MV-4-11 (cell line): ENCODE measurements at places on chromosomes 3 and 15.

DNA sequence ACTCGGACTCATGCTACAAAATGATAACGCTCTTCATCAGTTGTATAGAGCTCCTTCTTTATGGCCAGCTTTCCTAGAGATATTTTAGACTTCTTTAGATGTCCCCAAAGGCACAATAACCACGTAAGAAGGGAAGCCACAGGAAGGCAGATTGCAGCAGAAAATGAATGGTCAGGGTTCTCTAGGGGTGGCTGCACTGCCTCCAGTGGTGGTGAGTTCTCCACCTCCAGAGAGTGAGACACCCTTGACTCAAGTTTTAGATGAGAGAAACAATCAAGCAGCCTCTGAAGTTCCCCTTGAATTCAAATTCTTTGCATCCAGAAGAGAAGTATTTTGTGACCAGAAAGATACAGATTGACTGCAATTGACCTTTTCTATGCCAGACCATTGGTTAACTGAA is 191.5 kb downstream of the TP63 start:
- DNase-seq = no peak

DNA sequence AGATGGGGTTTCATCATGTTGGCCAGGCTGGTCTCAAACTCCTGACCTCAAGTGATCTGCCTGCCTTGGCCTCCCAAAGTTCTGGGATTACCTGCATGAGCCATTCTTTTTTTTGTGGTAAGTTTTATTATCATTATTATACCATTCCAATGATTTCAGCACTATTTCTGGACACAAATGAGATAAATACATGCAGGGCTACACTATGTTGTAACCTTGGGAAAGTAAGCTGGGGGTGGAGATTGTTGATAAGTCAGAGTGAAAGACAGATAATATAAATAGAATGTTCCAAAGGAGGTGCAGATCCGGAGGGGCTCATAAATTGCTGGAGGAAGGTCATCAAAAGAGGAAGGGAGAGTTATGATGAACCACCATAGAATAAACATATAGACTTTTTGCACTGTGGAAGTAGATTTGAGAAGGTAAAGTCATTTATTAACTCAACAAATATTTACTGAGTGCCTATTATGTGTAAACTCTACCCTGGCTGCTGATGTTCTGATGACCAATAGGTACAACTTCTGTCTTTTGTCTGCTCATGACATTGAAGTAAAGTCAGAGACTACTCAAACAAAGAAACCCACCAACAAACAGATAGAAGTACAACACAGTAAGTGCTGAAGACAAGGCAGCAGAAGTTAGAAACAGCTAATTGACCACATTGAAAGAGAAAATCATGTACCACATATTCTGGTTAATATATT is 478.9 kb upstream of the GOLIM4 start:
- no peak for DNase-seq

DNA sequence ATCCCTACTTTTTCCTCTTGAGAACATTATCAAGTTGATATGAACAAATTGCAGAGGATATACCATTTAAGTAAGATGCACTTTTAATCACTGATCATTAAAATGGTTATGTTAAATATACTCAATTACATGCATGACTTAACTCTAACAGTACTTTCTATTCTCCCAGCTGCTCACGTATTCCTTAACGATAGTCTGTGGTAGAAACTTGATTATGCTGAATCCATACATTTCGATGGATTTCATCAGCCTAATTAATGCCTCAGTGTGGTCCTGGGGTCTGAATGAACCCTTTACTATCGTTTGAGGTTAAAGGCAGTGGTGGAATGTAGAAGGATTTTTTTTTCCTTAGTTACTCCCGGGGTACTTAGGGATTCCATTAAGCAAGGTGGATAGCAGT is 18.6 kb downstream of the SOX2 start:
- DNase-seq = no peak

DNA sequence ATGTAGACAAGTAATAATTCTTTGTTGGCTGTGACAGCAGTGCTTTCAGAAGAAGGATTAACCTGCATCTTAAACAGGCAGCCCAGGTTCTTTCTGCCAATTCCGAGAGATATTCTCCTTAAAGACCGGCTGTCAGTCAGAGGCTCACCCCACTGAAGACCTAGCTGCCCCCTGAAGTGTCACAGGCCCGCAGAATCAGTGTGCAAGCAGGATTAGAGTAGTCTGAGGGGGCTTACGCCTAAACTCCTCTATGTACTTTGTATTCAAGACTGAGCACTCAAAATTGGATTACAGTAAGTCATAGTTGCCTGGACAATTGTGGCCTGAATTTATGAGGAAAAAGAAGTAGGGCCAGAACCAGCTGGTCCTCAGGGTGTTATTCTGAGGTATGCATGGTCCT is 342.9 kb downstream of the CLSTN2 start:
- DNase-seq = no peak

DNA sequence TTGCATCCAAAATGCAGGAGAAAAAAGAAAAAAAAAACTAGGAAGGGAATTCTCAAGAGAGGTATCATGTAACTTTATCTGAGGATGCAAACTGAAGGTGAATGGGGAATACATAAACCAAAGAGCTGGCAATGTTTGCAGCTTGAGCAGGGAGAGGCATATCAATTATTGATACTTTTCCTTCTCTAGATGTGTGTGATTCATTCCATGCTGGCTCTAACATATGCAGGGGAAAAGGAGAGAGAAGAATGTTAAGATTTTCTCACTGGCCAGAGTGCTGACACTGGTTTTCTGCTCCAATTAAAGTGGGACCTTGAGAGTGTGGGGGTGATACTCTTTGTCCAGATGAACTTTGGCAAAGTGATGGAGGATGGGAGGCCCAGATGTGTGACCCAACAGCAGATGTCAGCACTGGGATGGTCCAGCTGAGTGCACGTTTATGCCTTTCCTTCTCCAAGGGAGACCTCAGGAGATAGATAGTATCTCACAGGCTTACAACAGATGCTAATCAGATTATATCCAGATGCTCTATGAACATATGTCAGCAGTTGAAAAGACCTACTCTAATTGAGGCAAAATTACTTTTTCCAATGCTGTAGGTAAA is 50.0 kb upstream of the PSMD6 start:
- DNase-seq = no peak

DNA sequence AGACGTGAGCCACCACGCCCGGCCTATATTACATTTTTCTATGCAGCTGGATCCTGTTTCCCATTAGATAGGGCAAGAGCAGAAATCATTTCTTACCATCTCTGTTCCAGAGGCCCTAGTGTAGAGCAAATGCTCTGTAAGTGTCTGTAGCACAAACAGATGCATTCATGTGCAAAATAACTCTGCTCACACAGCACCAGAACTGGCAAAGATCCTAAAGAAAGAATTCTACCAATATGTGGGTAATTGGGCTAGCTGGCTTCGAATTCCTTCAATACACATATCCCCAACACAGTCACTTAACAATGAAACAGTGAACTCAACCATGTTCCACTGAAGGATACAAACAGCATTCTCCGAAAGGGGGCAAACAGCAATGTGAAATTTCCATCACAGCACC is 32.7 kb upstream of the DCUN1D1 start:
- DNase-seq = no peak
